ENCODE measurements at places on chromosomes 11 and 22.

GRCh38 chr11:62458212-62459002 lies 39.6 kb downstream of the SCGB1A1 start:
- no peak for DNase-seq

- DNase-seq, result no peak
Measured at GRCh38 chr22:23815541-23816155, 23.2 kb downstream of the DERL3 start.

GRCh38 chr22:36653316-36653715 lies 50.2 kb downstream of the CACNG2 start:
- DNase-seq, result no peak

- DNase-seq, result peak; percentile 40
Measured at GRCh38 chr11:61966734-61967115, 709 bp downstream of the FTH1 start.

GRCh38 chr11:104370478-104370877 lies 206.5 kb upstream of the PDGFD start:
- no peak for DNase-seq

GRCh38 chr11:1597994-1598380 lies at the start of gene KRTAP5-2:
Gene KRTAP5-2, minus strand, starts transcription at chr11:1598294. Its CDS starts 44 bp downstream, at chr11:1598250.
- no peak for DNase-seq

DNA sequence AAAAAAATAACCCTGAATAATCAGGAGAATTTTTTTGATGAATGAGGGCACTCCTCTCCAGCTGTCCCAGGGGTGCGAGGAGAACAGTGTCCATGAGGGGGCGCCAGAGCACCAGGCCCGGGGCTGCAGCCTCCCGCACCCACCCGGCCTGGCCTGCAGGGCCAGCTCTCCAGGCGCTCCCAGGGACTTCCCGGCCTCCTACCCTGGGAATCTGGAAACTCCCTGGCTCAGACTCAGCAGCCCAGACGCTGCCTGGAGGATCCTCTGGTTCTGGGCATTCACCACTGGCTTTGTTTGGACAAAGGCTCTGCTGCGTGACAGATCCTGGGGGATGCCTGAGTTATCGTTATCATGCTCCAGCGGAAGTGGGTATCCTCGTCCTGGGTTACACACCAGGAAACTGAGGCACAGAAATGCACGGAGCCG lies 31.0 kb downstream of the MCM5 start:
- peak; percentile 72 for DNase-seq

GRCh38 chr11:17036666-17037658 lies 22.7 kb upstream of the PLEKHA7 start:
- DNase-seq, result no peak

- no peak for DNase-seq
Measured at GRCh38 chr22:25780673-25781072, 38.7 kb downstream of the MYO18B start.

DNA sequence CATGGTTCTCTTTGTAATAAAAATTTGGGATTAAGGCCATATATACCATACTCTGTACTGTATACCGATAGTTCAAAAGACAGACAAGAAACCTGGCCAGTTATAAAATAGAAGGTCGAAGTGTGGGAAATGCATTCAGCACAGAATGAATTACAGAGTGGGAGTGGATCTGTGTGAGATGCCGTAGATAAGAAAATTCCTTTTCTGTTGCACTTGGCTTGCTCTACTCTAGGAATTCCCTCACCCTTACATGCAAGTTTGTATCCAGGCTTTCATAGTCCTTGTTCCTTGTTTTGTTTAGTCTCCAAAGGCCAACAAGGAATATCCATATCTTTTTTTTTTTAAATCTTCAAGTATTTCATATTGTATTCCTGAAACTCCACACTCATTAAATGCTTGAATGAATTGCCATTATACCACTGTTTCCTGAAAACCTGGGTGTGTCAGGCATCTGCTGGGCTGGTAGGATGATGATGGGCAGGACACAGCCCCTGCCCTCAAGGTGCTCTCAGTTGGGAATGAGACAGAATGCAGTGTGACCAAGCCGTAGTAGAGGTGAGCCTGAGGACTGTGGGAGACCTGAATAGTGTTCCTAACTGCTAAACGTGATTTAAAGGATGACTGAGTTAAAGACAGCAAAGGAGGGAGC lies 53.5 kb downstream of the TEAD1 start:
- DNase-seq, result no peak

GRCh38 chr11:83007477-83007876 lies 64.2 kb downstream of the RAB30 start:
- no peak for DNase-seq

DNA sequence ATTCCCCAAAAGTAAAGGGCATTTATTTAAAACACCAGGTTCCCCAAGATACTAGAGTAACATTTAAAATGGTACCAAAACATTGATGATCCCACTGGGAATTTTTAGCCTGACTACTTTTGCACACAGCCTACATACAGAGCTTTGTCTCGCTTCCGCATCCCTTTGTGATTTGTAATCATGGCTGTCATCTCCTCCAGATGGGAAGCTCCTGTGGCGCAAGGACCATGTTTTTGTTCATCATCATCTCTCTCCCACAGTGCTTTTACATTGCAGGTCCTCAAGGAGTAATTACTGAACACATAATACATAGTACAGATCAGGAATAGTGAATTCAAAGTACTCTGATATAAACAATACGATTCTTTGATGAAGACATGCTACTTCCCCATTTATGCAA lies 231.2 kb upstream of the MTNR1B start:
- no peak for DNase-seq

DNA sequence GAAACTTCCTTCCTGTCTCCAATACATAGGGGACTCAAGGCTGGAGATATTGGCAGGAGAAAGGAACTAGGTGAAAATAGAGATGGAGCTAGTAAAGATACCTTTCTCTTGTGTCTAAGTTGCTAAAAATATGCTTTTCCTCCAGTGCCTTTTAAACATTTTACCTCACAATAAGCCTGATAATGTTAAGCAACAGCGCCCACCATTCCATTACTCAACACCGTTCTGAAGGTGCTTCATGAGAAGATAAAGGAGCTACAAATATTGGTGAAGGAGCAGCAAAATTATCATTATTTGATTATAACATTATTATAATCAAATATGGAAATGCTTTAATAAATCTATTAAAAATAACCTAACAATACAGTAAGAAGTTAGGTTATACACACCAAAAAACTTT lies 83.6 kb upstream of the BARX2 start:
- no peak for DNase-seq

- DNase-seq, result no peak
Measured at GRCh38 chr22:17300926-17301325, 68.3 kb upstream of the CECR2 start.

- DNase-seq, result no peak
Measured at GRCh38 chr11:116194156-116194904, 578.5 kb downstream of the BUD13 start.

- DNase-seq, result no peak
Measured at GRCh38 chr11:117087446-117087845, 10.8 kb downstream of the SIK3 start.

- DNase-seq, result no peak
Measured at GRCh38 chr22:26559961-26560575, 29.9 kb downstream of the TPST2 start.

DNA sequence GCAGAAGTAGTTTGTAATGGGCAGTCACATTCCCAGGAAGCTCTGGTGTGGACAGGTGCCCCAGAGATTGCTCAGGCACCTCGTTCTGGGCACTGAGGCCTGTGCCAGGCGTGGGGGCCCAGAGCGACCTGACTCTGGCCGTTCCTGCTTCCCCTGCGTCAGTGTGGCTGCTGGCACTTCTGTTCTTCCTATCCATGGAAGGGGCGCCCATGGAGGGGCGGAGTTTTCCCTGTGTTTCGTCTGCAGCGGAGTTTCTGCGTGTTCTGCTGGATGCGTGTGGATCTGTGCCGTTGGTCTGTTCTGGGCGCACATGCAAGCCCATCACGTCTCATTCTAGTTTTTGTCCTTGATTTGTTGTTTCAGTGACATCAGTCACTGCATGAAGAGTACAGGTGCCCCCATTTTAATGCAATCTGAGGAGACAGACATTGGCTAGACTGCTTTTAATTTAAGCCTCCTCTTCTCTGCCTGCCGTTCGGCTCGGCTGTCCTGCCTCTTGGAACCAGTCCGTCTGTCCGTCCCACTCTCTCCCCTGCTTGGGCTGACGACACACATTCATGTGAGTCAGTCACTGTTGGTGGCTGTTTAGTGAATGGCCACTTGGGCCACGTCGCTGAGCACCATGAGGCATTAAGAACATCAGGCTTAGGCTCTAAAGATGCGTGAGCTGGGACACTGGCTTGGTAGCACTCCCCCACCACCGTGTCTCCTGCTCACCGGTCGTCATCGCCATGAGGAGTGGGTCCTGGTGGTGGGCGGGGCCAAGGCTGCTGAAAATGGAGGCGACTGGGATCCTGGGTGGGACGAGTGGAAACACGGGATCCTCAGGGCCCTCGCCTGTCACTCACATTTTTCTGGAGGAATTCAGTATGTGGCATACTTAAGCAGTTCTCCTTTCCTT lies 255.8 kb downstream of the TBC1D22A start:
- DNase-seq, result no peak

DNA sequence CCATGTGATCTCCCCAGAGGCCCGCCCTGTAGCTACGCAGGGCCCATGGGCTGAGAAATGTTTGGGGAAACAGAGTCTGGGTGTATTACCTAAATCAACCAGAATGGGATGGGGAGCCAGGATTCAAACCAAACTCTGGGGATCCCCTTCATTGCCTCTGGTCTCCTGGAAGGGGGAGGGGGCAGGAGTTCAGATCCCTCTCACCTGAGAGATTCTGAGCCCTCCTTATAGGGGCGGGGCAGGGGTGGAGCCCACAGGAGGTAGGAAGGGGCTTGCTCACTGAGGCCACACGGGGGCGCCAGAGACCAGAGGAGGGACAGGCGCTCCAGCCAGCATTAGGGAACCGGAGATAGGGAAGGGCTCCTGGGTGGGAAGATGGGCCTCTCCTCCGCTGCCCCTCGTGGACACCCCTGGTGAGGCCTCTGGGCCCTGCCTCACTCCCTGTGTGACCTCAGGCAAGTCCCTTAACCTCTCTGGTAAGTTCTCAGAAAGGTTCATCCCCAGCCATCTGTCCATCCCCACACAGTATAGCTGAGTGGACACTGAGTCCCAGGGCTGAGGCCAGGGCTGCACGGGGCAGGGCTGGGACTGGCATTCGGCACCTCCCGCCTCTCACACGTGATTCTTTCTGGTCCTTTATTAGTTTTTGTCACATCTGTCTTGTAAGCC lies 2.7 kb upstream of the CDC42BPG start:
- peak; percentile 94 for DNase-seq

- no peak for DNase-seq
Measured at GRCh38 chr11:97202613-97203292, 812.9 kb downstream of the JRKL start.

Measured in stimulated activated CD4-positive, alpha-beta T cell treated with anti-CD3 and anti-CD28 coated beads, Interleukin-4, amount 100 ng/mL, for 24 hours (primary cell).